ENCODE measurements at places on chromosomes 5 and 9.
A peak's percentile ranks its signal among the peaks of the same experiment; 100 is the strongest.

- no peak for DNase-seq
These were observed 326.5 kb downstream of the SH3GL2 start for GRCh38 chr9:17905366-17905765.

DNA sequence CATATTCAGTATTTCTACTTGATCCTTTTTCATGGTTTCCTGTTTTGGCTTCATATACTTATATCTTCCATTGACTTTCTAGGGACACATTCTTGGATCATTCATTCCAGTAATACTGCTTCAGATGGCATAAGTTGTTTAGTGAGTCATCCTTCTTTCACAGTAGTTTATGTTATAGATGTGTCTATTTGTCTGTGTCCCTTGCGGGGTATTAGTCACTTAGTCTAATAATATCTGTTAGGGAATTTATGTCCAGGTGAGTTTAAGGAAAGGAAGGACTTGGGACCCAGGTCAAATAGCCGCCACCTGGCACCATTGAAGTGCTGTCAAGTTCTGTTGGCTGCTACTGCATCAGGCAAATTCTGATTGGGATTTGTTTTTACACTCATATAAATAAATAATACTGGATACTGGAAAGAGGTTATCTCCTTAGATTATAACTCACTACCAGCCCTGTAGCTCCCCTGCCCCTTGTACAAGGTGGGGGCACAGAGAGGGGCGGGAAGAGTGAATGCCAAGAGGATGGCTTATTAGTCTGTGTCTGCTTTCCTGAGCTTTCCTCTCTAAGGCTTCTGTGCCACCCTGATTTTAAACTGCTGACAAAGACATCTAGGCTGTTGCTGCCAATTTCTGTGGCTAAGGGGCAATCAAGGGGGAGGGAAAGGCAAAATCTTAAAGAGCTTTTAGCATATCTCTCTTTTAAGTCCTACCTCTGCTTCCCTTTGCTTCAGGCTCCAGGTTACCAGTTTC, 64.9 kb downstream of the CDC42SE2 start:
- no peak for DNase-seq

GRCh38 chr5:65760504-65761275, 38.7 kb downstream of the NLN start:
- DNase-seq = peak; percentile 32

DNA sequence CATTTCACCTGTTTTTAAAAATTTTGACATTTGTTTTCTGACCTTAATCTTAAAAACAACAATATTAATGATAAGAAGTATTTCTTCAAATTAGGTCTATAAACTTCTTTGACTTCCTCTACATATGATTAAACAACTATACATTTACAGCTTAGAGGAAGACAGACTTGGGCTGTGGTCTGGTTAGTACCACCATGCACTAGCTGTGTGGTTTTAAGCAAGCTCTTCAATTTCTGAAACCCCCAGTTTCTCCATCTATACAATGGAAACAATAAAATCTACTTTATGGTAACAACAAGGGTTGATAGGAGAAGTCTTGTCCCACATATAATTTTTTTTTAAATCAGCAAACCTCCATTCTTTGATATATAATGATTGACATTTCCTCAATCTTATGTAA, 15.7 kb downstream of the ANKDD1B start:
- DNase-seq = no peak

DNA sequence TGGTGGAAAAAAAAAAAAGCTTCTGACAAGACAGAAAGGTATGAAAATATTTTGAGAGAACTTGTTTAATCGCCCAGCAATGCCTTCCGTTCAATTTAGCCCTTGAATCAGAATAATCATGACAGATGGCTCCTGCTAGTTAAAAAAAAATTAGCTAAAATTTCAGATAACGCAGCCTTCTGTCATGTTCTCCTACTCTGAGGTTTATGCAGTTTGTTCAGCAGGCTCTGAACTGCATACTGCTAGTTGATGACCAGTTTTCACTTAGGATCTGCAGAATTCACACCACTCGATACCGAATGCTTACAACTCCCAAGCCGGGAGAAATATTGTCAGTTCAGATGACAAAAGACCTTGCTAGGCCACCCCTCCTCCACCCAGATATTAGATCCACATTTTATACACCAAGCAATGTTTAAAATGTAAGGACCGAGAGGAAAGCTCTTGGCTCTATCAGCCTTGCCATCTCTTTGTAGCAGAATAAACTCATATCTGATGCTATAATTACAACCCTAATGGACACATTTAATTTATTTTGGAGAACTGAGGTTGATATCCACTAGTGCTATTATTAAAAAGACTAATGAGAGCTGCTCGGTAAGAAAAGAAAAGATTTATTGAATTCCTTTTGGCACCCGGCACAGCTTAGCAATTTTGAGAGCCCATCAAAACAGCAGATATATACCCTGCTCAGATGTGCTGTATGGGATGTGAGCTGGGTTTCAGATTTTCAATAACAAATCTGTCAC, 322.8 kb downstream of the GLIS3 start:
- no peak for DNase-seq
